ENCODE measurements at places on chromosomes 13 and 19.

DNA sequence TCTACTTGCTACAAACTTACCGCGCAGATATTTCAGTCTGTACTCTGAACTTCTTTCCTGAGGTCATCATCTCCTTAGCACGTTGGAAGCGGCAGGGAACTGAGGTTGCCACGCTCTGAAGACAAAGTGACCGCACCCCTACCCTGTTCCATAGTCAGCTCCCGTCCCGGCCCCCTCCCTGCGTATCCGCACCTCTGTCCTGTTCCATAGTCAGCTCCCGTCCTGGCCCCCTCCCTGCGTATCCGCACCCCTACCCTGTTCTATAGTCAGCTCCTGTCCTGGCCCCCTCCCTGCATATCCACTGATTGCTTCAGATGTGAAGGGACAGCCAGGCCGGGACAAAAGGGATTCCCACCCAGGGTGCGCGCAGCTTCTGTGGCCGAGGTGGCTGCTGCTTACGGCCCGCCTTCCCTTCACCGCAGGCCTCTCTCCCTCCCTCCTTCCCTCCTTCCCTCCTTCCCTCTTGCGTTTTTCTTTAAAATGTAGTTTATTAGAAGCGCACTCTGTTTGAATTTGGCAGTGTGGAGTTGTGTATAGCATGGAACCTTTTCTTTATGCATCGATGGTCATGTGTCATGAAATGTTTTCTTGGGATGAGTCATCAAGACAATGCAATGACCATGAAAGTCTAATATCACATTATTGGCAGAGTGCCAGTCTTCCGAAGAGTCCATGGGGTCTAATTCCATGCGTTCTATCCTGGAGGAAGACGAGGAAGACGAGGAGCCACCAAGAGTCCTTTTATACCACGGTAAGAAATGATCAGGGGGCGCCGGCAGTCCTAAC is 21.9 kb upstream of the NDUFS7 start:
- DNase-seq, result peak; percentile 54

DNA sequence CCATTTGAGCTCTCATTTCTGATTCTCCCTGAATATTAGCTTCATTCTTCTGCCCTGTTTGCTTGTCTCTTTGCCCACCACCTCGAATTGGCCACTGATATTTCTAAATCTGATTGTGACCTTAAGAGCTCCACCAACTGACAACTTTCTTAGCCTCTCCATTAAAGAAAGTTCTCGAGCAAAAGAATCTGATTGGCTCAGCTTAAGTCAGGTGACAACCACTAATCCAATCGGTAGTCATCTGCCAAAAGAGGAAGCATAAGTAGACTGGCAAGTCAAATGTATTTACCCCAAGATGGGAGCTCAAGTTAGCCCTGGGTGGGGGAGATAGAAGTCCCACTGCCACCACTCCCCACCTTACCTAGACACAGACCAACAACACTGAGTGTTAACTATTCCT is 41.5 kb downstream of the NOTCH3 start:
- peak; percentile 32 for DNase-seq

DNA sequence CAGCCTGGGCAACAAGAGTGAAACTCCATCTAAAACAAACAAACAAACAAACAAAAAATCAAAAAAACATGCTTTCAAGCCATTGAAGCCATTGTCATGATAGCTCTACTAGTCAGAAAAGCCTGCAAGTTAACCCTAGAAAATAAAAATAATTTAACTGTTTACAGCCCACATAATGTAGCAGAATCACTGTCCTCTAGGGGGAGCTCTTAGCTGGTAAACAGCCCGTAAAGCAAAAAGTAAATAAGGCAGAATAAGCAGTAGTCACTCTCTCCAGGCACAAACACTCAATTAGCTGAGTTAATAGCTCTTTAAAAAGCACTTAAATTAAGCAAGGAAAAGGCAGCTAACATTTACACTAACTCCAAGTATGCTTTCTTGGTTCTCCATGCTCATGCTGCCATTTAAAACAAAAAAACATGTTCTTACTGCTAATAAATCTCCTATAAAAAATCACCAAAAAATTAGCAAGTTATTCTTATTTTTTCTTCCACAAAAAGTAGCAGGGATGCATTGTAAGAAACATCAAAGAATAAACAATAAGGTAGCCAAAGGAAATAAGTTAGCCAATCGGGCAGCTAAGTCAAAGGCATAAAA is 11.3 kb downstream of the LILRB4 start:
- peak; percentile 15 for DNase-seq

DNA sequence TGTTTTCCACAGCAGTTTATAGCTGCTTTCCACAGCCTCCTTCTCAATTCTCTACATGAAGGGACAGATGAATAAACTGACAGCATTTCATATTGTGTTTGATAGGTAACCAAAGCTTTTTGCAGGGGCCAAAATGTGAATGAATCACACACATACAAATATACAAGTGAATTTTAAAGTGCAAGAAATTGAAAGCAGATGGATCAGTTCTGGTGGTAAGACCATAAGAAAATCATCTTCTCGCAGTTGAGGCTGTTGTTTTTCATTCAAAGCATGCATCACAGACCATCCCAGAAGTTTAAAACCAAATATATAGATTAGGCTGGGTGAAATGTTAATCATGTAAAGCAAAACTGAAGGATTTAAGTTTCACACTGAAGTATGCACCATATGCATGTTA is 1569.4 kb downstream of the PCDH9 start:
- DNase-seq, result no peak

DNA sequence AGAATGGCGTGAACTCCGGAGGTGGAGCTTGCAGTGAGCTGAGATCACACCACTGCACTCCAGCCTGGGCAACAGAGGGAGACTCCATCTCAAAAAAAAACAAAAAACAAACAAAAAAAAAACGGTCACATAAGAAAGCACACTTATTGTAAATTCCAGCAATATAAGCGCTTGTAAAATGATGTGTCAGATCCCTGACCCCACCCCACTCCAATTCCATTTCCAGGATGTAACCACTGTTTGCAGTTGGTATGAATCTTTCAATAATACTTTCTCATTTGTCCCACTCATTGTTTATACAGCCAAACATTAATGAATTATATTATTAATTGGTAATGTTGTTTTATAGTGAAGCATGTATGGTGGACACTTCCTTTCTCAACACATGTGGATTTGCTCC is 15.9 kb upstream of the CEACAM1 start:
- no peak for DNase-seq

GRCh38 chr13:89066868-89067466 is 1395.8 kb downstream of the SLITRK5 start:
- peak; percentile 65 for DNase-seq

GRCh38 chr19:46660008-46660517 is 919 bp downstream of the DACT3 start:
- DNase-seq, result no peak

DNA sequence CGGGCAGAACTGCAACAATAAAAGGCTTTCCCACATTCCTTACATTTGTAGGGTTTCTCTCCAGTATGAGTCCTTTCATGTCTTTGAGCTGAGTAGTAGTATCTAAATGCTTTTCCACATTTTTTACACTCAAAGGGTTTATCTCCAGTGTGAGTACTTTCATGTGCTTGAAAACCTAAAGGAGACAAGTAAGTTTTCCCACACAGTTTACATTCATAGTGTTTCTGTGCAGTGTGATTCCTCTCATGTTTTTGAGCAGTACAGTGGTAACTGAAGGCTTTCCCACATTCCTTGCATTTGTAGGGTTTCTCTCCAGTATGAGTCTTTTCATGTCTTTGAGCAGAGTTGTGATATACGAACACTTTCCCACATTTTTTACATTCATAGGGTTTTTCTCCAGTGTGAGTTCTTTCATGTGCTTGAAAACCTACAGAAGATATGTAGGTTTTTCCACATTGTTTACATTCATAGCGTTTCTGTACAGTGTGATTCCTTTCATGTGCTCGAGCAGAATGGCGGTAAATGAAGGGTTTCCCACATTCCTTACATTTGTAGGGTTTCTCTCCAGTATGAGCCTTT is 47.0 kb downstream of the ZNF44 start:
- DNase-seq, result no peak

DNA sequence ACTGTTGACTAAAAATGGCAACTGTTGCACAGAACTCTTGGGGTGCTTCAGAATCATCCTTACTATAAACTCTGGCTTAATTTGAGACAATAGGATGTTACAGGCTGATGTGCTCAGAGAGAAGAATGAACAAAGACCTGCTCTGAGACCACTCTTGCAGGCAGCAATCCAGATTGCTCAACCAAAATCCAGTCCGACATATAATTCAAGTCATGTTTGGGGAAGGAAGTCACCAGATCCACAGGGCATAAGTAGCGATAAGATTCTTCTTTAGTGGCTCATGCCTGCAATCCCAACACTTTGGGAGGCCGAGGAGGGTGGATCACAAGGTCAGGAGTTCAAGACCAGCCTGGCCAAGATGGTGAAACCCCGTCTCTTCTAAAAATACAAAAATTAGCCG is 20.6 kb downstream of the MTMR6 start:
- peak; percentile 26 for DNase-seq

DNA sequence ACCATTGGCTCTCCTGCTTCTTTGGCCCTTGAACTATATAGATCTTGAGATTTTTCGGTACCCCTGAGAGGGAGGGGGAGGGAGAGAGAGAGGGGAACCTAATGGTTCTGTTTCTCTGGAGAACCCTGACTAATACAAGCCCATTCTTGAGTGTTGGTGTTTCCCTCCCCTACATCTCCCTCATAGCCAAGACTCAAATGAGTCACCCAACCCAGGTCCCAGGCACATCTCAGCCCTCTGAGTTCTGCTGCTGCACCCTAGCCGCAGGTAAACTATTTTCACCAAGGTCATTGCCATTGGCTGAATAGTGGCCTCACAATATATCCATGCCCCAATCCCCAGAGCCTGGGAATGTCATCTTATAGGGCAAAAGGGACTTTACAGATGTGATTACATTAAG is 225.8 kb upstream of the MAB21L1 start:
- DNase-seq, result no peak

DNA sequence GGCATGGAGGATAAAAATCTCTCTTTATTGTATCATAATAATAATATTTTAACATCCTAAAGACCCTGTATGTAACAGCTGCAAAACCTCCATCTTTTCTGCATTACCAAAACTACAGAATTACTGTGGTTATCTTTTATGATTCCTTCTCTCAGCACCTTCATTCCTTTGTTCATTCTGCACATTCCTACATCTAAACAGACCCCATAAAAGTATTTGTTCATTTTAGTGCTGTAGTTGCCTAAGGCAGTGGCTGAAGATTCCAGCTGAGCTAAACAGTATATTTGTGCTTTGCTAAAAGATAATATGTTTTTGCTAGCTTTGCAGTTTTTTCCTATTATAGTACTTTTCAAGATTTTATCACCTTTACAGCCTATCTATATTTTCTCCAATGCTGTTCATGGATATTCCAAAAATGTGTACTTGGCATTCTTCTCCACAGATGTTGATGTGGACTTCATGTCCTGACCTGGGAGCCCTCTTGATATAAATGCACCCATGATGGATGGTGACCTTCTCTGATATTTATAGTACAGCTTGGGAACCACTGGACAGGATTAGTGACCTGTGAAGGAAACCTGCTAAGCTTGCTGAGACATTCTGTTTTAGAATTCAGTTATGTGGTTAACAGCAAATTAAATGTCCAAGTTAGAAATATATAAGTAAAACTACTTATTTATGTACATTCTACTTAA is 2832.9 kb upstream of the PCDH20 start:
- peak; percentile 33 for DNase-seq

DNA sequence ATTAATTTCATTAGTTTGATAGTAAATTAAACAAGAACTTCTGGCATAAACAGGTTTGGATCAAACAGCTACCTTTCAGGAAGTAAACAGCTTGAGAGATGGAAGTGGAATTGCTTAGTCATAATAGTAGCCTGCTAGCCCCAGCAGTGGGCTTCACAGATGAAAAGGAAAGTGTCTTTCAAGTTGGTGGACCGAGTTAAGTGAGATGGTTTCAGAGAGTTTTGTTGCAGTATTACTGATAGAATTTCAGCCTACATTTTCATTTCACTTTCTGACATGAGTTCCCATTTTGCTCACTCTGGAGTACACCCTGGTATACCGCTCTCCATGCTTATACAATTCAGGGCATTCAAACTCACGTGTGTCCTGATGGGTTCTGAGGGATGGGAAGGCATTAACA is 2.0 kb upstream of the PTOV1 start:
- DNase-seq, result no peak

DNA sequence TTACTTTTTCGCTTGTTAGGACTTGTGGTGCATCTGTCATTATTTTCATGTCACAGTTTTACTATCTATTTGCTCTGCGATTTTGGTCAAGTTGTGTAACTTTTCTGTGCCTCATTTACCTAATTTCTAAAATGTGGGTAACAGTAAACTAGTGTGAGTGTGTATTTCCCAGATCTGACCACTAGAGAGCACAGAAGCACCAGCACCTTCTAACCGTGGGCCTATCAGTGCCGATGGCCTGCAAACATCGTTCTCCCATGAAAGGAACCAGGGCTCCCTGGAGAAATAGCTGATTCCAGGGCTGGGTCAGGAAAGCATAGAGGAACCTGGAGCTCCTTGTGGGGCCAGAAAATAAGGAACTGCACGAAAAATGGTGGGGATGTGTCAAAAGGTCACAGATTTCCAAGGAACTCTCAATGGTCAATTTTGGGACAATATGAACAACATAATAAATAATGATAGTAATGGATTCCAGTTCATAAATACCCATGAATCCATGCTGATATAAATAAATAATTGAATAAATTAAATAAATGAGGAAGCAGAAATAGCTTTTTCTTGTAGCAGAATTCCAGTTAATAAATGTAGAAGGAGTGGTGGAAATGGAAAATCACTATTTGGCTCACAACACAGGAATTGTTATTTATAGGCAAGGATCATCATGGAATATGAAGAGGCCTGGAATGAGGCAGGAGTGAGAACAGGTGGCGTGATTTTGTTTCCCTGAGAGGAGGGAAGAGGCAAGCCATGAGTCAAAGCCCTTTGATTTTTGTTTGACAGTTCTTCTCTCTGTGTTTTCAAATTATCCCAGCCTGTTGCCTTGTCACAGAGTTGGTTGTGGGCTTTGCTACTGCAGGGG is 31.1 kb downstream of the CEACAM8 start:
- peak; percentile 41 for DNase-seq

DNA sequence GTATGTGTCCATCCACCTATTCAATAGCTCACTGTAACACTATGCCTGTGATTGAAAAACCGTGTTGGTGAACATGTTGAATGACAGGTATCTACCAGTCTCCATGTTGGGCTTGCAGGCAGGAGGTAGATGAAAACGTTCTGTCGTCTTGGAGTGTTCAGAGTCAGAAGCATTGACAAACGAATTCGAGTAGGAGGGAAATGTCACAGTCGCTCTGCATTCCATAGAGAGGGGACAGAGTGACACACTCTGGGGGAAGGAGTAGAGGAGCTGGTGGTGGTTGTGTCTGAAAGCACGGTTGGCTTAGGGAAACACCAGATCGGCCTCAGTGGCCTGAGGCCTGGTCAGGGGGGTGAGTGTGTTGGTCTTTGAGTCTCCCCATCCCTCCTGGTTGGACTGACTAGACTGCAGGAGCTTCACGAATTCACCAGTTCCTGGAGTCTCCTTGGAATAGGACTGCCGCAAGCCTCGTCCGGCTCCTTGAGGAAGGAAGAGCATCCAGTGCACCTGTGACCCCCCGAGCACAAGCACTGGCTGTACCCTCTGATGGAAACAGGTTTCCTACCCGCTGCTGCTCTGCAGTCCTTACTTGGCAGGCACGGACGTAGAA is 105.0 kb upstream of the C1QTNF9B start:
- no peak for DNase-seq

Data from amniotic epithelial cell (primary cell).